ENCODE measurements at places on chromosomes 4 and X.

GRCh38 chr4:152360045-152360410 is 175.9 kb downstream of the FBXW7 start:
- H3K27me3 ChIP-seq: no peaks in the 10 kb centered on the region
- no peak for DNase-seq
- peaks cover 14% of the 10 kb centered on the region for H3K4me1 ChIP-seq
- no peak overlapping the region for H3K4me3 ChIP-seq

DNA sequence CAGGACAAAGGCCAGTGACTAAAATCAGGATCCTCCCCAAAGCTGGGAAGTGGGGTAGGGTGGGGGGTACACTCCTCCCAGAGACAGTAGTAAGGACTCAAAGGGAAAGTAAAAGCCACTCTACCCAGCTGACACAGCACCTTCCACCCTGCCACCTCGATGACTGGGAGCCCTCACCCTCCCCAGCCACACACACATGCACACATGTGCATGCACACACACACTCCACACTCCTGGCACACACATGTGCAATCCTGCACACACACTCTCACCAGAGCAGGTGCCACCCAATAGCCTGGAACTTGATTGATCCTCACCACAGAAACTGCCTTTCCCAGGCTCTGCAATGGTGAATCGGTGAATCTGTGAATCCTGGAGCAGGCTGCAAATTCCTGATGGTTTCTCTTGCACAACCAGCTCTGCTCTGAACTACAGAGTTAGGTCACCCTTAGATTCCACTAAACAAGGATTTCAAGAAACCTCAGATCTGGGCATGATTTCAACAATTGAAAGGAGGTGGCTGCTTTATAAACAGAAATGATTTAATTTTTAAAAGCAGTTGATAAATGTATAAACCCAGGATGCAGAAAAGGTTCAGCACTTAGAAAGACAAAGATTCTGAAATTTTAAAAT is 21.5 kb downstream of the AMOT start:
- peak overlapping the region; percentile 50 for H3K27ac ChIP-seq
- no peak for DNase-seq
- H3K36me3 ChIP-seq: no peaks in the 10 kb centered on the region
- no peak overlapping the region for H3K4me3 ChIP-seq

DNA sequence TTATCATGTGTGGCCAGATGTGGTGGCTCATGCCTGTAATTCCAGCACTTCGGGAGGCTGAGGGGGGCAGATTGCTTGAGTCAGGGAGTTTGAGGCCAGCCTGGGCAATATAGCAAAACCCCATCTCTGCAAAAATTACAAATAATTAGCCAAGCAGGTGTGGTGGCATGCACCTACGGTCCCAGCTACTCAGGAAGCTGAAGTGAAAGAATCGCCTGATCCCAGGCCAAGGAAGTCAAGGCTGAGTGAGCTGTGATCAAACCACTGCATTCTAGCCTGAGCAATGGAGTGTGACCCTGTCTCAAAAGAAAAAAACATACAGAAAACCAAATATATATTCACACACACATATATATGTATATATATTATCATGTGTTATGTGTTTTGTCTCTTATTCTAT is 15.0 kb downstream of the APELA start:
- H3K4me1 ChIP-seq: no peaks in the 10 kb centered on the region
- no peaks in the 10 kb centered on the region for H3K27me3 ChIP-seq
- DNase-seq: no peak
- no peak overlapping the region for H3K4me3 ChIP-seq
- H3K36me3 ChIP-seq: no peaks in the 10 kb centered on the region
- no peak overlapping the region for H3K27ac ChIP-seq

- H3K4me1 ChIP-seq: no peaks in the 10 kb centered on the region
- peak; percentile 63 for DNase-seq
- no peaks in the 10 kb centered on the region for H3K27me3 ChIP-seq
- H3K4me3 ChIP-seq: no peak overlapping the region
- no peaks in the 10 kb centered on the region for H3K36me3 ChIP-seq
These were observed 50.6 kb downstream of the LGI2 start for GRCh38 chr4:24980064-24980690.

GRCh38 chr4:3013839-3014350 is 50.5 kb downstream of the GRK4 start:
- H3K27me3 ChIP-seq: no peaks in the 10 kb centered on the region
- no peak overlapping the region for H3K4me3 ChIP-seq
- DNase-seq: peak; percentile 77
- peaks cover 32% of the 10 kb centered on the region for H3K4me1 ChIP-seq
- no peaks in the 10 kb centered on the region for H3K36me3 ChIP-seq
- H3K27ac ChIP-seq: no peak overlapping the region

- H3K4me1 ChIP-seq: no peaks in the 10 kb centered on the region
- no peaks in the 10 kb centered on the region for H3K36me3 ChIP-seq
- no peaks in the 10 kb centered on the region for H3K27me3 ChIP-seq
These were observed 445.2 kb upstream of the ZFP42 start for GRCh38 chr4:187550256-187550950.

DNA sequence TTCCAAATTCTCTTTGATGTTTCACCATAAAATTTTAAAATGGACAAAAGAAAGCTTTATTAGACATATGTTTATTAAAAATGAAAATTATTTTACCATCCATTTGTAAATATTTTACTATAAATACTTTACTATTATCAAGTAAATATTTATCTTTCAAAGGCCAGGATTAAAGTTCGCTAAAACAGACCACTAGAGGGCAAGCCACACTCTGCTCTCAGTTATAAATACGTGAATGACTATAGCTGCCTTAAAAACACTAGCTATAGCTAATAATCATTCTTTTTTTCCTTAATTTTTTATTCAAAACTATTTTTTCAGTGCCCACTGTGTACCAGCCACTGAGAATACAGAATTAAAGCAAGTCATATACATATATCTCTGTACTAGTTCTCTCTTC is 38.6 kb downstream of the UNC5C start:
- H3K4me1 ChIP-seq: no peaks in the 10 kb centered on the region
- no peaks in the 10 kb centered on the region for H3K36me3 ChIP-seq
- DNase-seq: no peak
- no peak overlapping the region for H3K4me3 ChIP-seq
- no peaks in the 10 kb centered on the region for H3K27me3 ChIP-seq

DNA sequence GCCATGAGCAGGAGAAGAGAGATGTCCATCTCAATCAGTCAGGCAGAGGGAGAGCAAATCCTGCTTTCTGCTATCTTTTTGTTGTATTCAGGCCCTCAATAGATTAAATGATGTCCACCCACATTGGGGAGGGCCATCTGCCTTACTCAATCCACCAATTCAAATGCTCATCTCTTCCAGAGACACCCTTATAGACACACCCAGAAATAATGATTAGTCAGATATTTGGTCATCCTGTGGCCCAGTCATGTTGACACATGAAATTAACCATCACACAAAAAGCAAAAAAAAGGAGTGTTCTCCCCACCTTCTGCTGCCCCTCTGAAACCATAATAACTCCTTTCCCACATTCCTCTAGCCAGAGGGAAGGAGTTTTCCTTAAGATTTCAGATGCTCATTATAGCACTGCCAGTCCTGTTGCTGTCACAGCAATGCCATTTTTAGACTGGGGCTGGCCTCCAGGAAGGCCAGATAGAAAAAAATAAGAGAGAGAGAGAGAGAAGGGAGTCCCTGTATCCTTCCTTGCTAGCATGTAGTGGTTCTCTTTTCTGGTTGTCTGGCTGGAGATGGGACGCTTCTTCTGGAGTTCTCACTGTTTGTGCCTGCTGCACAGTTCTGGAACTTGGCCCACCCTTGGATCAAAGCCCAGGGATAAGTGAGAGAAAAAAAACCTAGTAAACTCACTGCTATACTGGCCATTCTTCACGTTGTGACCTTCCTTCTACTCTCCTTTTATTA is 177.7 kb downstream of the RBM46 start:
- no peaks in the 10 kb centered on the region for H3K27me3 ChIP-seq
- DNase-seq: peak; percentile 53
- H3K36me3 ChIP-seq: no peaks in the 10 kb centered on the region
- no peak overlapping the region for H3K27ac ChIP-seq
- H3K4me1 ChIP-seq: peaks cover 7% of the 10 kb centered on the region
